ENCODE measurements at places on chromosomes 7 and 10.

- DNase-seq: no peak
Observed at GRCh38 chr7:48296966-48297365, 125.7 kb downstream of the ABCA13 start.

DNA sequence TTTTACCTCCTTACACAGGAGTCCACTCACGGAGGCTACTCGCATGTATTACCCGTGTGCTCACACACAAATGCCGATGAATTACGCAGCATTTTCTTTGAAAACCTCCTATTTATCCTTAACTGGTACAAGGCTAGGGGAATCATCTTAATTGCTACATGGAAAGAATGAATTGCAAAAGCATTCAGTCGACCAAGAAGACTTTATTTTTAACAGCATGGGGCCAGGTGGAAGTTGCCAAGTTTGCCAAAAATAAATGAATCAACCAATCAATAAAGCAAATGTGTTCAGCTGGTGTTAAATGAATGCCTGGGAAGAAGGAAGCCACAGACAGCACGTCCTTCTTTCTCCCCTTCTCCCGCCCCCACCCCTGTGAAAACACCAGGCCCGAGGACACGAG is 55.8 kb downstream of the CTBP2 start:
- DNase-seq: no peak

DNA sequence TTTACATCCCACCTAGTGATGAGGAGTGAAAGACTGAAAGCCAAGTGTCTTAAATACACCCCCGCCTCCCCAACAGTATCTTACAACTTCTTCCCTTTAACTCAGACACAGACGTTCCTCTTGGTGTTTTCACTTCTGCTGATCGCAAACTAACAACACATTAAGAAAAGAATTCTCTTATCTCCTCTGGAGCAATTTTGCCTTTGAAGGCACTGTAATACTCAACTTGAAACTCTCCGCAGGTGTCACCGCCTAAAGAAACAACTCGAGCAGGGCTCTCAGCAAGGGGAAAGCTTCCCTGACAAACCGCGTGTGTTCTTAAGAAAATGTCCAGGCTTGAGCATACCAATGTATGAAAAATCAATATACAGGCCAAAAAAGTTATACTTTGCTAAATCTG is 452 bp downstream of the SEMA3C start:
- DNase-seq: no peak

DNA sequence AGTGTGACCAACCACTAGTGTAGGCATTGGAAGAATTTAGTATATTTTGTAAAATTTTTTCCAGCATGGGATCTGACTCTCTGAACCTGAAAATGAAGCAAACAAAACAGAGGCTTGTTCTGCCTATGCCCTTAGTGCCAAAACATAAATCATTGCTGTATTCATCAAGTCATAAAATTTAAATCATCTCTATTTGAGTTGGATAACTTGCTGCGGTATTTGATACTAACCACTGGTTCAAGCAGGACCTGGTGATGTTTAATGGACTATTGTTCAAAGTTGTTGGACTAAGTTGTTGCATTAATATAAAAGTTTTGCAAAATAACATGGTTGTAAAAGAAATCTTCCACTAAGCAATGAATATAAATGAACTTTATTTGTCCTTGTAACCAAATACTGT is 19.8 kb upstream of the RPA3 start:
- no peak for DNase-seq

DNA sequence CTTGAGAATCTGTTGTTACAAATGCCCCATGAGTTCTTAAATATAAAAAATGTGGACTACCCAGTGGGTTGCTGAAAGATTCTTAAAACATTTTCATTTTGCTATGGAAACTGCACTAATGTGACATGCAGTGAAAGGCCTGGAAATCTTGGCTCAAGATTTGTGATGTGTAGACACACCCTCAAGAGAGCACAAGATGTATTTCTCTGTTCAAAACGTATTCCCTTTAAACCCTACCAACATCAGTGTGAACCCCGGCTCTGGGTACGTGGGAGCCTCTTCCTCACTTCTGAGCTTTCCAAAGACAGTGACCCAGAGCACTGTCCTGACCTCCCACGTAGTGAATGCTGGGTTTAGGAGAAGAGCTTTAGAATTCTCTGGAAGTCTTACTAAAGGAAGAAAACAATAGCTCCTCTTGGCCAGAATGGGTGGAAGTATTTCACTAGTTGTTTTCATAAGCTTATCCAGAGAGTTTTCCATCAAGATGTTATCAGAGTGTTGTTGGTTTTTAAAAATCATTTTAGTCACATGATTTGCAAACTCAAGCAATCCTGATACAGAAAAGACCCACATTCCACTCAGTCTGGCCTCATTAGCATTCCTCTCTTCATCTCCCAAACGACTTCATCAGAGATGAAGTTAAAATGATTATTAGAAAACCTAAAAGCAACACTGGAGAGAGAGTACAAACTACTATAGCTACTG is 81.5 kb upstream of the AFAP1L2 start:
- DNase-seq: no peak

DNA sequence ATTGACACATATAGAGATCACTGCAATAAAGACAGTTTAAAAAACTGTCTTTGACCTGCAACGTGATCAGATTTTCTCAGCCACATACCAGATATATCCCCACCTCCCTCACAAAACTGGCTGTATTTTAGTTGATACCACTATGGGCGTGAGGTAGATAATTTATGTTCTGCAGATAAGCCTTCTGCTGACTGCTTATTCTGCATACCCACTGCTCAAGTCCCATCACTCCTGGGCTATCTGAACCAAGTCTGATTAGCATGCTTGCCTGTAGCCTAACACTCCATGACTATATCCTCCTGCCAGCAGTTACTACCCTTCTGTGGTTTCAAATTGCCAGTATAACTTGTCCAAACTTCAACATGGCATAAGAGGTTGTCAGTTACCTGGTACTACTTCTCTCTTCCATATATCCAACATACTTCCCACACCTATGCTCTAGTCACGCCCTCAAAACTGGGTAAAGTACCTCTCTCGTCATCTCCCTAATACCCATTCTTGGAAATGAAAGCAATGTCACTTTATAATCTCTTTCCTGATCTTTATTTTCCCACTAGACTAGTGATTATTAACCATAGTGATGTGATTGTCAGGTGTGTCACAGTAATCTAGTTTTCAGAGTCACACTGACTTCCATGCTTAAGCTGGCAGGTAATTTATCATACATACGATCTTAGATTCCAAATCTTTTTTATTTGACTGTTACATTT is 70.7 kb downstream of the MALSU1 start:
- no peak for DNase-seq

Data from stimulated activated CD4-positive, alpha-beta T cell treated with anti-CD3 and anti-CD28 coated beads, TNF-alpha, amount 100 ng/mL, for 48 hours (primary cell).